ENCODE measurements at places on chromosomes 1 and 21.

DNA sequence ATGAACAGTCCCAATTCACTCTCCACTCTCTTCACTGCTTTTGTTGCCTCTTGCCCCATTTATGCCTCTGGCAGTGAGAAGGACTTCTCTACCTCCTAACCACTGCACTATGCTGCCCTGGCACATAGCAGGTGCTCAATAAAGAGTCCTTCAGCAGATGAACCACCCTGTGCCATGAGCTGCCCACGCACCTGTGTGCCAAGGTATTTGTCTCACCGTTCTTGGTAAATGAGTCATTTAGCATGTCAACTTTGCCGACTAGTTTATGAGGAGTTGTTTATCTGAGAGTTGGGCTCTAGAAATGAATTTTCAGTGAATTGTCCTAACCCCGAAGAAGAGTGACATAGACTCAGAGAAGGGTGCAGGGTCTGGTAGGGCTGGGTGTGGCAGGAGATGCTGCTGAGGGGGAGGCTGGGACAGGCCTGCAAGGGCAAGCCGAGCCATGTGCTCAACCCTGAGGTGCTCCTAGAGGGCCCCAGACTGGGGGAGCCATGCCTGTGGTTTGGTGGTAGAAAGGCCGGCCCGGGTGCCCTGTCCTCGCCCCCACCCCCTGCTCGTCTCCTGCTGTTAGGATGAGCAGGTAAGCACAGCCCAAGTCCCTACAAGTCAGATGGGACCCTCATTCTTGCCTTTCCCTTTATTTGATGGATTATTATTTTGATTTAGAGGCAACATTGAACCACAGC, 654.5 kb downstream of the MATN1 start:
- DNase-seq: no peak

DNA sequence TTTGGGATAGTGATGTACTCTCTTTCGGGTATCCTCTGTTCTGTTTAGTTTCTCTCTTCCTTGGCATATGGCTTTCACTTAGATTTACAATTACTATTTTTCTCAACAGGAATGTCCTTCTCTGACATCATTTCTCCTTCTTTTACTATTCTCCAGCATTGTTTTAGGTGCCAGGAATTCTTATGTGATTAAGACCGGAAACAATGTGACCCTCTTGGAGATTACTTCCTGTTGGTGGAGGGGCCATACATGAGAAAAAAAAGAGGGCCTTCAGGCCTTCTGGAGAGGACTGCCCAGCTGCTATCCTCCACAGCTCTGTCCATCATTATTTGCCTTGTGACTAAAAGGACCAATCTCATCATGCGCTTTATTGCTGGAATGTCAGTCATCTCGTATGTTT, 50.4 kb upstream of the ADAMTS5 start:
- no peak for DNase-seq

DNA sequence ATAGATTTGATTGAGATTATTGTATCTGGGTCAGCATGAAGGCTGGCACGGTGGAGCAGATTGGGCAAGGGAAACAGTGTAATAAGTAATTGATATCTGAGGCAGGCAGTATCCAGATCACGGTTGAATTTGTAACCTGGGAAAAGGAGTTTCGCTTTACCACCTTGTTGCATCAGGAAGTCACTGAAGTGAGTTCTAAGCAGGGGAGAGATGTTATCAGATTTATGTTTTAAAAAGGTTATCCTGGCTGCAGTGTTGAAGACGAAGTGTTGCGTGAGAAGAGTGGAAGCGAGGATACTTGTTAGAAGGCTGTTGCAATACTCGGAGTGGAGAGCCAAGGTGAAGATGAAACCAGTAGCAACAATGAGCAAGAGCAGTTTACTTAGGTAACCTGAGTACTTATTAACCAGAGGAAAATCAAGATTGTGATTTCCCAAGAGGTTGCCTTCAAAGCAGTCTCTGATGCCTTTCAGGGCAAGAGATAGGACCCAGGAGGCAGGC, 77.8 kb downstream of the LHX9 start:
- DNase-seq: no peak

DNA sequence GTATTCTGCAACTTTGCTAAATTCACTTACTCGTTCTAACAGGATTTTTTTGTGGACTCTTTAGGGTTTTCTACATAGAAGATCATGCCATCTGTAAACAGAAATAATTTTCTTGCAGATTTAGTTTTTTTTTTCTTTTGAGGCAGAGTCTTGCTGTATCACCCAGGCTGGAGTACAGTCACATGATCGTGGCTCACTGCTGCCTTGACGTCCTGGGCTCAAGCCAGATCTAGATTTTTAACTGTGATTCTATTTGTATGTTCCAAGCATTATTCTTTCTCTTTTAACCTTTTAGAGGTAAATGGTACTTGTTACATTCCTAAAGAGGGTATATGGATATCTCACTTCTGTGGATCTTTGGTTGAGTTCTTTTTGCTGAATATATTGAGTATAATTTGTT, 18.6 kb downstream of the FABP3 start:
- DNase-seq: no peak

- DNase-seq: peak; percentile 56
Measured at GRCh38 chr1:203287109-203287893, 18.0 kb upstream of the BTG2 start.

- DNase-seq: no peak
Measured at GRCh38 chr1:47675721-47676120, 237.9 kb downstream of the FOXD2 start.

DNA sequence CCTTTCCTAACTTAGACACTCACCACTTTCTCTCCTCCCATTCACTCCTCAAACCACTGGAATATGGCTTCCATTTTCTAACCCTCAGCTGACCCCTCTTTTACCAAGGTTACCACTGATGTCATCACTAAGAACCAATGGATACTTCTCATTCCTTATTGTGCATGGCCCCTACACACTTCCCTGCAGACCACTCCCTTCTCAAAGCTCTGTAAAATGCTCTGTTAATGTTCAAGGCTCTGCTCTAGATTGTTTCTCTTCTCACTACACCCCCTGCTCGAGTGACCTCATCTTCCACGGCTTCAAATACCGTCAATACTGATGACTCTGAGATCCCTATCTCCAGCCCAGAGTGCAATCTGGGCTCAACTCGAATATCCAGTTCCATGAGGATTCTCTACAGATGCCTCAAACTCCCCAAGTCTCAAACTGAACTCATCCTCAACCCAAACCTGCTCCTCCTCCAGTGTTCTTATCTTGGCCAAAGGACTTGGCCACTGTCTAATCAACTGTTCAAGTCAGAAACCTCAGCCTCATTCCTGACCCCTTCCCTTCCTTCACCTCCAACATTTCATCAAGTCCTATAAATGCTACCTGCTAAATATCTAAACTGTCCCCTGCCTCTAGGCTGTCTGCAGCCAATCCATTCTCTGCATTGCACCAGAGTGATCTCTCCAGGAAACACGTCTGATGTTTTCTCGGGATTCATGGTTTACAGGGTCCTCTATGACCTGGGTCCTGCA, 41.3 kb upstream of the BMP8B start:
- no peak for DNase-seq

- DNase-seq: no peak
Measured at GRCh38 chr1:40796939-40797667, 13.5 kb downstream of the KCNQ4 start.

GRCh38 chr1:29785137-29785527, 548.8 kb downstream of the PTPRU start:
- DNase-seq: no peak

DNA sequence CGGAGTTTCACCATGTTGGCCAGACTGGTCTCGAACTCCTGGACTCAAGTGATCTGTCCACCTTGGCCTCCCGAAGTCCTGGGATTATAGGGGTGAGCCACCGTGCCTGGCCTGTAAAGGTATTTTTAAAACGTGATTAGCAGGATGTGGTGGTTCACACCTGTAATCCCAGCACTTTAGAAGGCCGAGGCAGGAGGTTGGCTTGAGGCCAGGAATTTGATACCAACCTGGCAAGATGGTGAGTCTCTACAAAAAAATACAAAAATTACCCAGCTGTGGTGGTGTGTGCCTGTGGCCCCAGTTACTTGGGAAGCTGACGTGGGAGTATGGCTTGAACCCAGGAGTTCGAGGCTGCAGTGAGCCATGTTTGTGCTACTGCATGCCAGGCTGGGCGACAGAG, 43.3 kb upstream of the SOD1 start:
- no peak for DNase-seq

DNA sequence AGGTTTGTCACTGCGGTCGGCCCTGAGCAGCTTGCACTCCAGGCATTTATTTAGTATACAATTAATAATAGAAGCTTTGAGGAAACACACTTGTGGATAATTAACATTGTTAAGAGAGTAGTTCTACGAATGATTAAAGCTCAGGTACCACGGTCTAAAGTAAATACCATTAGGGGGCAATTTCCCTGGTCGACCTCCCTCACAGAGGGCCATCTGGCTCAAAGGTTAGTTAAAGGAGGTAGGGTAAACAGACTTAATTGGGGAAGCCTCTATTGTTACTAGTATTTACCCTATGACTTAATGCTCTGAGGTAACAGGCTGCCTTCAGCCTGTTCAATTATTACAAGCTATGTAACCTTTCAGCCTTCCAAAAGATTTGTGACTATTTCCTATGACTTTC, 122.3 kb upstream of the SLC44A3 start:
- peak; percentile 93 for DNase-seq

- DNase-seq: no peak
Measured at GRCh38 chr1:210631399-210631798, 302.7 kb downstream of the HHAT start.

All from NCI-H1092 treated with DMSO at 0.1 percent for 48 hours (cell line).